Activated CD4-positive, alpha-beta T cell treated with anti-CD3 and anti-CD28 coated beads, Interleukin-2, amount 50 U/mL, for 48 hours (primary cell): ENCODE measurements at places on chromosomes 6 and 20.

DNA sequence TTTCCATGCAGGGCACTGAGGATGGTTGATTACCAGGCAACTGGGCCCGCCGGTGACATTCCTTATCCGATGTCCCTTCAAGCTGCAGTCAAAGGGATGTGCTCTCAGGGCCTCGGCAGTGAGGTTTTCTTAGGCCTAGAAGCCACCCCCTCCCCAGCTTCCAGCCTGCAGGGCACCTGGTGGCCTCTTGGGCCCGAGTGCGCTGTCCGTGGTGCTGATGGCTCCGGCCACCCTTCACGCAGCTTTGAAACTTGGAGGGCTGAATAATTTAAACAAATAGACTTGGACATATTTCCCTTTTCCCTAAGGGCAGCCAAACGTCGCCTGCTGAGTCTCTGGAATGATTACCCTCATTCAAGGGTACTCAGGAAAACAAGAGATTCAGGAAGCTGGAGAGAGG lies 8.9 kb upstream of the MLN start:
- peak; percentile 50 for DNase-seq

GRCh38 chr6:106124015-106124414 lies 37.9 kb downstream of the PRDM1 start:
- DNase-seq, result no peak

DNA sequence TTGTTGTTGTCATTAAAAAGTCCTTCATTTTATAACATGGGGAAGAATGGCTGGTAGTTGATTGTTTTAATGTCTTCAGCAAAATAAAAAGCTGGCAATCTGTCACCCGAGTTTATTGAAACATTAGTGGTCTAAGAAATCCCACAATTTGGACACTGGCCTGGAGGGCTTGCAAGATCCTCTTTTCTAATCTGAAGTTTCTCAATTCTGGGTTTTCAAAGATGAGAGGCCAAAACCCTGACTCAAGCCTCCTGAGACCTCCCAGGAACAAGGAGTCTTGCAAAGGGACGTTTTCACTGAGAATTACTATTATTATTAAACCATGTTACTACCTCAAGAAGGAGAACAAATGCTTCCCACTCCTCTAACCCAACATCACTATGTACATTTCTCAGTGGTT lies 19.5 kb downstream of the MAP1LC3A start:
- no peak for DNase-seq

DNA sequence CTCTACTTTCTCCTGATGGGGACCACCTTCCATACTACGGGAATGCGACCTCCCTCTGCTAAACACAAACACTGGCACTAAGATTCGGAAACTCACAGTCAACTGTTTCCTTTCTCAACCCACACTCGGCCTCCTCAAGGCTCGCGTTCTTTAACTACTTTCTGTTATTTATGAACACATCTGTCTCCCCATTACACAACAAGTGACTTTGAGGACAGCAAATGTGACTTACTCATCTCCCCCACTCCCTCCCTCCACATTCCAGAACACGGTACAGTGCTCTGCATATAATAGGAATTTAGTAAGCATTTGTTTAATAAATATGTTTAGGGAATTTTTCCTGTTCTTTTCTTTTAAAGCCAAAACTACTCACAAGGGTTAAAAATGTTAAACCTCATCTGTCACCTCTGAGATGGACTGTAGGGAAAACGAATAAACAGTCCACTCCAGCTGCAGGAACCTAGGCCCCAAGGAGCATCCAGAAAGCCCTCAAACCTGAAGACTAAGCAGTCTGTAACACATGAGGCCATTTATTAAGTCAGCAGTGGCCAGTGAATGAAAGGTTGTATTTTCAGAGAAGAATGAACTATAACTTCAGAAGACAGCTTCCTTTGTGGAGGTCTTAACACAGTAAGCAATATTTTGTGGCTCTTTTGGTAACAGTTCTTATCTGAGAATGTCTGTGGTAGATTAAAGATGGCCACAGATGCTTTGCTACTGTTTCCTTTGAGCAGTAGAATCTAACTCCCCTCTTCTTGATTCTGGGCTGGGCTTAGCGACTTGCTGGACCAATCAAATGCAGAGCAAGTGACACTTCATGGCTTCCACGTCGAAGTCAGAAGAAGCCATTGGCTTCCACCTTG lies 209.6 kb upstream of the DTNBP1 start:
- DNase-seq, result no peak
